ENCODE measurements at places on chromosomes 12 and 14.

- no peak for DNase-seq
Observed at GRCh38 chr14:50936882-50937281, 7.4 kb downstream of the PYGL start.

- DNase-seq: no peak
Observed at GRCh38 chr14:68507544-68508081, 285.3 kb downstream of the ZFP36L1 start.

- no peak for DNase-seq
Observed at GRCh38 chr14:93683226-93683625, 105.1 kb downstream of the PRIMA1 start.

- DNase-seq: no peak
Observed at GRCh38 chr12:43480591-43480990, 71.4 kb downstream of the ADAMTS20 start.
